ENCODE measurements at places on chromosomes 4 and X.
A peak's percentile ranks its signal among the peaks of the same experiment; 100 is the strongest.

- no peak for DNase-seq
These were observed 33.4 kb downstream of the PHOX2B start for GRCh38 chr4:41715155-41715554.

DNA sequence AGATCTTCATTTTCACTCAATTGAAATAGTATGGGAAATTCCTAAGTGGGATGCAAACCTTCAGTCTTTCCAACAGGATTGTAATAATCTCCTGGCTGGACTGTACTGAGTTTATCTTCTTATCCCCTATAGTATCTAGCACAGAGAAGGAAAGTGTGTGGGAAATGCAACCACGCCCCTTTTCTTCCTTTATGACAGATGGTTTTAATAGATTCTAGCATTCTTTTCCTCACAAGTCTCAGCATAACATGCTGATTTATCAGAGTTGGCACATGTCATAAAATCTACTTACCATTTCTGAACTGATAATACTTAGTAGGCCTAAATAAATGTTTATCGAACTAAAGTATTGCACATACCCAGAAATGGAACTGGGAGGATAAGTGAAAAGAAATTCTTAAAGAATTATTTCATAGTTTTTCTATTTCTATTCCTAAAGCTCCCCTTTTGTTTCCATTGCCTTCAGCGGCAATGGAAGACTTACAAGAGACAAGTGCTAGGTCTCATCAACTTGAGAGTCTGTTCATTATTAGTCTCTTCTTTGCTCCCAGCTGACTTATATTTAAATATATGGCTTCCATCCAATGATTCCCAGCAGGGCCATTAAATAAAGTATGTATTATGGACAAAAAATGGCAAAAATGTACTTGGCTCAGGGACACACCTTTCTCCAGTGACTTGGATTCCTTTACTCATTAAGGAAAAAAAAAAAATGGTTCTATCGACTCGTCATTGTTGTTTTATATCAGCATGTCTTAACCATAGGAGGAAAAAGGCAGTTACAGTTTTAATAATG is 484.5 kb downstream of the IL1RAPL1 start:
- no peak for DNase-seq

- DNase-seq = no peak
These were observed 77.5 kb downstream of the HTRA3 start for GRCh38 chr4:8346838-8347605.

- no peak for DNase-seq
These were observed 399.8 kb upstream of the MAD2L1 start for GRCh38 chr4:120466429-120466828.

GRCh38 chr4:70930530-70931256 is 28.5 kb downstream of the MOB1B start:
- DNase-seq = no peak

GRCh38 chrX:154419189-154419588 is 7.8 kb downstream of the TAFAZZIN start:
- no peak for DNase-seq

- DNase-seq = no peak
These were observed 7.2 kb upstream of the ADD1 start for GRCh38 chr4:2836391-2836859.

DNA sequence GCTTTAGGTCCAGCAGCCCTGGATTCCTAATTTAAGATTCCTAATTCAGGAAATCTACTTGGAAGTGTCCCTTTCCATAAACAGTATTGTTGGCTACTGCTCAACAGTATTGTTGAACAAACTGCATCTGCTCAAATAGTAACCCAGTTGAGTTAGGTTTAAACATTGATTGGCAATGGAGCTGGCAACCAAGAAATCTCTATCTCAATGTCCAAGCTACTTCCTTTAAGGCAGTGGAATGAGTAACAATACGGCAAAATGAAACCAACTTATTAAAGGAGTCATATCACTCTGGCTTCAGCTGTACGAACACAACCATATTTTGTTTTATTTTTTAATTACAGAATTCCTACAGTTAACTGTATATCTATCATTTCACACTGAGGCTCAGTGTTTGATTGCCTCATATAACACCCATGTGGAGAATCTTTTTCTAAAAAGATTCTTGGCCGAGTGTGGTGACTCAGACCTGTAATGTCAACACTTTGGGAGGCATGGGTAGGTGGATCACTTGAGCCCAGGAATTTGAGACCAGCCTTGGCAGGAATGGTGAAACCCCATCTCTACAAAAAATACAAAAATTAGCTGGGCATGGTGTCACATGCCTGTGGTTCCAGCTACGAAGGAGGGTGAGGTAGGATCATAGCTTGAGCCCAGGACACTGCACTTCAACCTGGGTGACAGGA is 71.7 kb upstream of the IL13RA1 start:
- DNase-seq = no peak

DNA sequence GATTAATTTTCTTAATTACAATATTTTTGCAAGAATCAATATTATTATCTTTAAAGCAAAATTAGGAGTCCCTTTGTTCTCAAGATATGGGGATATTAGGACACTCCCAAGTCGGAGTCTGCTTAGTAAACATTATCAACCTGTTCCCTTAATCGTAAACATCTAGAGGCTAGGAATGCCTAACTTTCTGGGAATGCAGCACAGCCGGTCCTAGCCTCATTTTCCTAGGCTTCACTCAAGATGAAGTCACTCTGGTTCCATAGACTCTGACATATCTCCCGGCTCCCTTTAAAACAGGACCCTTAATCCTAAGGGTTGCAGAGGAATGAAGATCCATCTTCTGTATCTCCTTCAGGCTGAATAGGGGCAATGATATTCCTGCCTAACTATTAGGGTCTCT is 367.6 kb downstream of the GPM6A start:
- DNase-seq = no peak

GRCh38 chrX:3094261-3094660 is 53.0 kb downstream of the ARSF start:
- DNase-seq = no peak

DNA sequence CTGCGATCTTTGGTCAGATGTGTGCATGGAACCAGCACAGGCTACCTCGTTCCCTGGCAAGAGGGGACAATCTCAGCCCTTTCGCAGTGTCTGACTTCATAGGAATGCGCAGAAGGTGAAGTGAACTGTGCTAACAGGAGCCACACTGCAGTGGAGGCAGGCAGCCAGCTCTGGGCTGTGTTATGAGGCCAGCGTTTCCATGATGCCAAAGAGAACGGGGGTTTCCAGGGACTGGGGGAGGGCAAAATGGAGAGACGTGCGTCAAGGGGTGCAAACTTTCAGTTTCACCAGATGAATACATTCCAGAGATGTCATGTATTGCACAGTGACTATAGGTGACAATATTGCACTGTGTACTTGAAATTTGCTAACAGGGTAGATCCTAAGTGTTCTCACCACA is 30.4 kb downstream of the CLDN34 start:
- DNase-seq = no peak

DNA sequence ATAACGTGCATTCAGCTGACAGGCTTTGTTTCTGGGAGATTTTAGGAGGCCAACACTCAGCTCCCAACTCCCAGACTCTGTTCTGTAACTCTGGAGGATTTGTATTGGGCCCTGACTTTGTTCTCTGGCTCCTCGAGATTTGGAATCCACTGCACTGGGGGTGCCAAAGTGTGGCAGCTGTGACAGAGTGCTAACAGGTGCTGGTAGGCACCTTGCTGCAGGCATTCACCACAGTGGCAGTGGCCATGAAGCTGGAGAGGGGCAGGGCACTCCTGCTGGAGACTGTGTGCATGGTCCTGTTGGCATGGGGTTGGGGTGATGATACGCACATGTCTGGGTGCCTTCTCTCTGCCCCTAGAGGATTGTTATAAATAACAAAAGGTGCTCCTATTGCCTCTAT is 1094.9 kb upstream of the SLIT2 start:
- no peak for DNase-seq

DNA sequence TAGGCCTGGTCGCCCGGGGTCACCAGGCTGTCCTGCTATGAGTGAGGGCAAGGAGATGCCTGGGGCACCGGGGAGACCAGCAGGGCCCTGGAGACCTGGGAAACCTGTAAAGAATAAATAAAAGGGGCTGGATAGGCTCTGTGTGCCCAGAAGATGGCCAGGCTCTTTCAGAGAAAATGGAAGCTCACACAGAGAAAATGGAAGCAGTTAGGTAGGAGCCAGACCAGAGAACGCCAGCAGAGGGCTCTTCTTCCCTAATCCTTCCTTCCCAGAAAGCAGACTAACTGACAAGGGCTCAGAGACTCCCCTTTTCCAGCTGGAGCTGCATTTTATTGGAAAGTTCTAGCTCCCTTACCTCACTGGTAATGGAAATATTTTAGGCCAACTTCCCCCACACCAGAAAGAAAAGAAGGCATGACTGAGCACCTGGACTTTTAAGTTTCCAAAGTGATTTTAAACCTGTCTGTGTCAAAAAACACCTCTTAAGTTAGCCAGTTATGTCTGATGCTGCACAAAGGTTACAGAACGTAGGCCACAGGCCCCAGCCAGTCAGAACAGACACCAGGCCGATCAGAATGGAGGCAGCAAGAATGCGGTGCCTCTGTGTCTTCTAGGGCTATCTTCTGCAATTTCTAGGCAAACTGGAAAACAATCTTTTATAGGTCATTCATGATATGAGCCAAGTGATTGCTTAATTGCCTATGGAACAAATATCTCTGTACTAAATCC is 74.0 kb downstream of the ATG4A start:
- DNase-seq = peak; percentile 45

GRCh38 chr4:168794092-168794707 is 215.9 kb downstream of the CBR4 start:
- DNase-seq = no peak
